ENCODE measurements at places on chromosomes 1 and 21. TPM values are rescaled to one million over a fixed set of nuclear protein-coding genes. Genes with fewer than 3 reads are reported as not detected.
A peak's percentile ranks its signal among the peaks of the same experiment; 100 is the strongest.

PHC2 gene
- total RNA-seq, result 149 TPM

DNA sequence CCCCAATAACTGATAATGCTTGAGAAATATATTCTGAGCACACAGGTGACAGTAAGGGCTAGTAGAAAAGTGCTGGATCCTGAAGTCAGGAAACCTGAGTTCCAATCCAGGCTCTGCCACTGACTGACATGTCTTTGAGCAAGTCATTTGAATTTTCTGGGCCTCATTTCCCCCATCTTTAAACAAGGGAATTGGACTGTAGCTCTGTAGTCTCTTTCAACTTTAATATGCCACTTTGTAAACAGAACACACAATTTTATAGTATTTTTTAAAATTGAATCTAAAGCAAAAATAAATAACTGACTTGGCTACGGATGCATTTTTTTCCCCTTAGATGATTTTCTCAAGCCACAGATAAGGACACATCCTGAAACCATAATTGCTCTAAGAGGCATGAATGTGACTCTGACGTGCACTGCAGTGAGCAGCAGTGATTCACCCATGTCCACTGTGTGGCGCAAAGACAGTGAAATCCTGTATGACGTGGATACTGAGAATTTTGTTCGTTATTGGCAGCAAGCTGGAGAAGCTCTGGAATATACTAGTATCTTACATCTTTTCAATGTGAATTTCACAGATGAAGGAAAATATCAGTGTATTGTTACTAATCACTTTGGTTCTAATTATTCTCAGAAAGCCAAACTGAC, 37.0 kb downstream of the LRIG2 start:
- H3K36me3 ChIP-seq, result peaks cover 11% of the 10 kb centered on the region
- H3K27me3 ChIP-seq, result no peaks in the 10 kb centered on the region
- no peaks in the 10 kb centered on the region for H3K4me1 ChIP-seq
- H3K27ac ChIP-seq, result no peak overlapping the region

- H3K27ac ChIP-seq, result no peak overlapping the region
- DNase-seq, result no peak
- no peaks in the 10 kb centered on the region for H3K27me3 ChIP-seq
- no peaks in the 10 kb centered on the region for H3K4me1 ChIP-seq
- no peak overlapping the region for H3K4me3 ChIP-seq
- H3K36me3 ChIP-seq, result peaks cover 11% of the 10 kb centered on the region
Observed at GRCh38 chr1:246591504-246591903, 25.2 kb downstream of the CNST start.

- peaks cover 28% of the 10 kb centered on the region for H3K36me3 ChIP-seq
- peaks cover 57% of the 10 kb centered on the region for H3K4me1 ChIP-seq
- H3K27me3 ChIP-seq, result no peaks in the 10 kb centered on the region
- H3K4me3 ChIP-seq, result no peak overlapping the region
- DNase-seq, result peak; percentile 64
Observed at GRCh38 chr1:17591814-17592430, 52.4 kb downstream of the ARHGEF10L start.

GJC2 gene
- total RNA-seq, result 6.0 TPM

DNA sequence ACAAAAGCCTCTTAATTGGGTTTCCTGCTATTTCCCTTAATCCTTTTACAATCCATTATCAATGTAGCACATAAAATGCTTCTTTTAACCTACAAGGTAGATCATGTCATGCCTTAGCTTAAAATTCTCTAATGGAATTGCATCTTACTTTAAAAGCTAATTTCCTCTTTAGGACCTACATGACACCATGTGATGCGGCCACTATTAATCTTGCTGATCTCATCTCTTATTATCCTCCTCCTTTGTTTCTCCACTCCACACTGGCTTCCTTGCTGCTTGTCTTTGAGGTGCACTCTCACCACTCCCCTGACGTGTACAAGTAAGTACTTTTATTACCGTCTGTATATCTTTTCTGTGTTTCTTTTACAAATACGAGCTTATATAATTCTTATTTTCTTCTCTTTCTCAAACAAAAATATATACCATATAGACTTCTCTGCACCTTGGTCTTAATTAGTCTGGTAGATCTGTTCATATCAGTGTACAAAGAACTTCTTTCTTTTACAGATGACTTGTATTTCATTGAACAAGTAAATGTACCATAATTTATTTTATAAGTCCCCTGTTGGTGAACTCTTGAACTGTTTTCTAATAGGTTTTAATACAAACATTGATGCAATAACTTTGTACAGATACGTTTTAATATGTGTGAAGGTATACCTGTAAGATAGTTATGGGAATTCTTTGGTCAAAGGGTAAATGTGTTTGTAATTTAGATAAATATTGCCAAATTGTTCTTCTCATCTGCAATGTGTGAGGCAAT, 28.2 kb downstream of the GPR88 start:
- no peaks in the 10 kb centered on the region for H3K27me3 ChIP-seq
- H3K4me3 ChIP-seq, result no peak overlapping the region
- no peak overlapping the region for H3K27ac ChIP-seq
- DNase-seq, result no peak
- H3K4me1 ChIP-seq, result no peaks in the 10 kb centered on the region

DNA sequence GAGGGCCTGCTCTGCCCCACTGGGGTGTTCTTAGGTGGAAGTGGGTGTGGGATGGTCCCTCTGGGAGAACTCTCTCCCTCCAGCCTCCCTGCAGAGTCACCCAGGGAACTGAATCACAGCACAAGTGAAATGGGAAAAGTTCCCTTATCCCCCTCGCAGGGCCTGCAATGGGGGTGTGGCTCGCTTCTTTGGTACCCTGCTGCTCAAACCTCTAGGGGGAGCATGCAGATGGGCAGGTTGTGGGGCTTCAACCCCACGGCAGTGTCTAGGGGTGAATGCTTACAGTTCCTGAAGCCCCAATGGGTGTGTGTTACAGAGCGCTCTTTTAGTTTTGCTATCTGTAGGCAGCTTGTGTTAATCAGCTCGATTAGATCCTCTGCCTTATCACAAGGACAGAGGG, 59.0 kb upstream of the TINAGL1 start:
- no peaks in the 10 kb centered on the region for H3K4me1 ChIP-seq
- no peak overlapping the region for H3K27ac ChIP-seq
- DNase-seq, result no peak
- no peaks in the 10 kb centered on the region for H3K36me3 ChIP-seq

DNA sequence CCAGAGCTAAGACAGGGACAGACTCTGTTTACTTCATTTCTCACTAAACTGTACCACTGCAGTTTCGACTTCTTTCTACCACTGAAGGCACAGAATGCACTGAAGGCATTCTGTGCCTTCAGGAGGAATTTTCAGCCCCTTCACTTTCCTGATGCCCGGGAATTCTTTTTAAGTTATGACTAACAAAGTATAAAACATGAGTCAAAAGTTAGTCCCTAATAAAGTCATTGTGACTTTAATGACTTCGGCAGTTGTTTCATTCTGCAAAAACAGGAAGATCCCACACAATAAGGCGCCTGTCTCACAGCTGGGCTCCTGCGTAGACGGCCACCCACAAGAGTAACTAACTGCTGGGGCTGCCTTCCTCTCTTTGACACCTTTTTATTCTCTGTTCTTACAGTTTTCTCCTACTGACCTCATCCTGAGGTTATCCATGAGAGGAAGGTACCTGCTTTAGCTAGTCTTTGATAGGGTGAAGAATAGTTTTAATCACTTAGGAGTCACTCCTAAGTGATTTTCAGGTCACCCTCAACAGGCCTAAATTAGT, 183.9 kb upstream of the SGIP1 start:
- H3K4me1 ChIP-seq, result peaks cover 2% of the 10 kb centered on the region
- H3K27me3 ChIP-seq, result no peaks in the 10 kb centered on the region
- peak overlapping the region; percentile 35 for H3K27ac ChIP-seq

Data from kidney (tissue), 22 donors.